ENCODE measurements at places on chromosomes 3 and 15. TPM values are rescaled to one million over a fixed set of nuclear protein-coding genes. Genes with fewer than 3 reads are reported as not detected.

DNA sequence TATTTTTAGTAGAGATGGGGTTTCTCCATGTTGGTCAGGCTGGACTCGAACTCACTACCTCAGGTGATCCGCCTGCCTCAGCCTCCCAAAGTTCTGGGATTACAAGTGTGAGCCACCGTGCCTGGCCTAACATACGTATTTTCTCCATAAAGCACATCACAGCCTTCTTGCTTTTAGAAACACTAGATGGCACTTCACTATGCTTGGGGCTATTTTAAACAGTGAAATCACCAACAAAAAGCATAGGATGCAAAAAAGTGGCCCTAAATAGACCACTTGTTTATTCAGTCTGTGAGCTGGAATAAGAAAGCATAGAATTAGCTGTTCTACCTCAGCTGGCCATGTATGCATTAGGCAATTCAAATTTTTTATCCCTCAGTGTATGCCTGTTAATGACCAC lies 46.0 kb downstream of the PRICKLE2 start:
- H3K36me3 ChIP-seq: no peaks in the 10 kb centered on the region
- no peaks in the 10 kb centered on the region for H3K27me3 ChIP-seq
- H3K27ac ChIP-seq: no peak overlapping the region
- DNase-seq: no peak
- no peak overlapping the region for H3K4me3 ChIP-seq

- H3K4me3 ChIP-seq: no peak overlapping the region
- H3K4me1 ChIP-seq: no peaks in the 10 kb centered on the region
- H3K27me3 ChIP-seq: no peaks in the 10 kb centered on the region
- no peak overlapping the region for H3K27ac ChIP-seq
Observed at GRCh38 chr3:58725326-58725853, 58.8 kb upstream of the FAM3D start.

CDHR4 gene
- 1.1 TPM for total RNA-seq

GRCh38 chr15:40427188-40427587 lies 13.6 kb upstream of the BAHD1 start:
- H3K27me3 ChIP-seq: no peaks in the 10 kb centered on the region
- no peak overlapping the region for H3K4me3 ChIP-seq
- peaks cover 6% of the 10 kb centered on the region for H3K4me1 ChIP-seq
- no peak for DNase-seq

DNA sequence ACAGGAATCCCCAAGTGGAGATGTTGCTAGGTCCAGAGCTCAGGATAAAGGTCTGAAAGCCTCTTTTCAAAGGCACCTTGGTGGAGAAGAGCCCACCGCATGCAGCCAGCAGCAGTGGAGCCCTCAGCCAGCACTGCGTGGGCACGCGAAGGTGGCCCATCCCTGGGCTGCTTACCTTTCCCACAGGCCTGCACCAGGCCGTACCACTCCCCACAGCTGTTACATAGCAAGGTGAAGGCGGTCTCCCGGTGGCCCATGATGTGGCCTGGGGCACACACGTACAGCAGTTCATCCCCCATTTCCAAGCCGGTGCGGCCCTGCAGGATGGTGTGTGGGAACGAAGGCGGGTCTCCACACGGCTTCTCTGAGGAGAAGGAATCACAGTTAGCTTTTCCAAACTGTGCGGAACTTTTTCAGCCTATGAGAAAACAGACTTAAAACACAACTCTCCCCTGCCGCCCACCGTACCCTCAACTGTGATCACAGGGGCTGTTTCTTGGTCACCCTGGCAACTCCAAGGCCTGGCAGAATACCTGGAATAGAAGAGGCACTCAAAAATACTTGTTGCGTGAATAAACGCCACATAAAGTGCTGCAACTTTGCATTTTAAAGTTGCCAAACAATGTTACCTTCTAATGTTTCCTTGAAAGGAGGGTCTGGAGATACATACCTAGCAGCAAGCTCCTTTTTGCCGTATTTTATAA lies 43.7 kb downstream of the SUSD5 start:
- H3K36me3 ChIP-seq: peaks cover 3% of the 10 kb centered on the region
- no peak overlapping the region for H3K4me3 ChIP-seq
- peaks cover 3% of the 10 kb centered on the region for H3K27me3 ChIP-seq

CHRD gene
- total RNA-seq: 2.4 TPM

CPN2 gene
- total RNA-seq: not detected

- peak; percentile 29 for DNase-seq
- peaks cover 21% of the 10 kb centered on the region for H3K36me3 ChIP-seq
- peaks cover 7% of the 10 kb centered on the region for H3K27me3 ChIP-seq
- H3K4me3 ChIP-seq: peak overlapping the region; percentile 98
- peaks cover 36% of the 10 kb centered on the region for H3K4me1 ChIP-seq
Observed at GRCh38 chr3:120449701-120450599, 842 bp downstream of the FSTL1 start.

AMOTL2 gene
- total RNA-seq: 46.5 TPM

- H3K27me3 ChIP-seq: no peaks in the 10 kb centered on the region
- peaks cover 6% of the 10 kb centered on the region for H3K36me3 ChIP-seq
- no peak for DNase-seq
- no peak overlapping the region for H3K27ac ChIP-seq
- H3K4me3 ChIP-seq: no peak overlapping the region
Observed at GRCh38 chr3:144760831-144761230, 789.2 kb downstream of the DIPK2A start.

IL17RC gene
- 17.5 TPM for total RNA-seq

DNA sequence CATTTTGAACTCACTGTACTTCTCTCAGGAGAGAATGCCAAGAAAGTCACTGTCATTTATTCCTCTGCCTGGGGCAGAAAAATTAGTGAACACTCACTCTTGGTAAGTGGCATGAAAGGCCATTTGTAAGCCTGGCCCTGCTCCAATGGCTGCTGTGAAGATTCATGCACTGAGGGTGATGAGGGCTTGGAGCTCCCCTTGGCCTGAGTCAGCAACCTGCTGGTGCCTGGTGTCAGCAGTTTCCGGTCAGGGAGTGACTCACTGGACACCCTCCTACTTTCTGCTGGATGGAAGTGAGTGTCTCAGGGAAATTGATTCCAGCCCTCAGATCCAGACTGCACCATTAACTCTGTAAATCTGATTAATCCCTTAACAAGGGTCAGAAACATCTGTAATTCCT lies 37.6 kb downstream of the TRA2B start:
- H3K27me3 ChIP-seq: peaks cover 4% of the 10 kb centered on the region
- no peaks in the 10 kb centered on the region for H3K4me1 ChIP-seq
- no peak overlapping the region for H3K4me3 ChIP-seq

DNA sequence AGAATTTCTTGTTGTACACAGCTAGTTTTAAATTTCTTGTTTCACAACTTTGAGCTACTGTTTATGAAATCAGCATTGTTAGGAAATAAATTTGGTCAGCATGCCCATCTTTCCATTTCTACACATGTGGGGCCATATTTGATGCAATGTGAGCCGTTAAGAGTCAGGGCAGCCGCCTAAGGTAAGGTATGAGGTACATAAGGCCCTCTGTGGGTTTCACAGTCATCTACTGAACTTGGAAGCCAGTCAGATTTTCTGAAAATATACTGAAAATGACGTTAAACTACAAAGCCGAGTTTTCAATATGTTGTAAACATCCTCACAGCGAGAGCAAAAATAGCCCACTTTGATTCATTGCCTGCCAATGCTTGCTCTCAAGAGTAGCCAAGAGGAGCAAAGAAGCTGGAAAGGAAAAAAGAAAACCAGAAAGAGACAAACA lies 94.7 kb upstream of the PDZRN3 start:
- no peak for DNase-seq
- no peaks in the 10 kb centered on the region for H3K4me1 ChIP-seq
- no peak overlapping the region for H3K4me3 ChIP-seq
- H3K27me3 ChIP-seq: no peaks in the 10 kb centered on the region
- no peaks in the 10 kb centered on the region for H3K36me3 ChIP-seq

MOBP gene
- total RNA-seq: not detected

DNA sequence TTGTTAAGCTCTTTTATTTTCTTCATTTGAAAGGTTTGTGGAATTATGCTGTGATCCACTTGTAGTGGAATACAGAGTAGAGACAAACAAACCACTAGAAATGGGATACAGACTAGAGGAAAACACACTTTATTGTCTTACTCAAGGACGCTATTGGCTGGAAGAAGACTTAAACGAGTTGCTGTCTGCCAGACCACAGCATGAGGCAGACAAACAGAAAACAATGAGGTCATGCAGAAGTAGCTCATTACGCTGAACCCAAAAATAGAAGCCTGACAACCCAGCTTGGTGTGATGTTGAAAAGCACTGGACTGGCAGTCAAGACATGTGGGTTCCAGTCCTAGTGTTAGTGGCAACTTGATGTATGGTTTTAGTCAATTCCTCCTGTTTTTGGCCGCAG lies 62.4 kb upstream of the P3H2 start:
- no peaks in the 10 kb centered on the region for H3K36me3 ChIP-seq
- H3K27me3 ChIP-seq: no peaks in the 10 kb centered on the region
- no peak overlapping the region for H3K27ac ChIP-seq
- no peak for DNase-seq
- H3K4me3 ChIP-seq: no peak overlapping the region

DUOXA2 gene
- total RNA-seq: not detected

NAALADL2 gene
- 3.5 TPM for total RNA-seq

NLGN1 gene
- total RNA-seq: 27.6 TPM

All from endothelial cell (in vitro differentiated cells).